ENCODE measurements at places on chromosomes 1 and 21.

- no peak for DNase-seq
These were observed 60.5 kb upstream of the PRMT6 start for GRCh38 chr1:106995970-106996369.

GRCh38 chr21:19590044-19590443 lies 1186.5 kb upstream of the TMPRSS15 start:
- DNase-seq: no peak

GRCh38 chr1:180530501-180530900 lies 28.1 kb upstream of the ACBD6 start:
- DNase-seq: no peak

- no peak for DNase-seq
These were observed 43.9 kb downstream of the GALNT2 start for GRCh38 chr1:230110971-230111370.

GRCh38 chr1:86205741-86206140 lies 49.2 kb upstream of the COL24A1 start:
- no peak for DNase-seq

DNA sequence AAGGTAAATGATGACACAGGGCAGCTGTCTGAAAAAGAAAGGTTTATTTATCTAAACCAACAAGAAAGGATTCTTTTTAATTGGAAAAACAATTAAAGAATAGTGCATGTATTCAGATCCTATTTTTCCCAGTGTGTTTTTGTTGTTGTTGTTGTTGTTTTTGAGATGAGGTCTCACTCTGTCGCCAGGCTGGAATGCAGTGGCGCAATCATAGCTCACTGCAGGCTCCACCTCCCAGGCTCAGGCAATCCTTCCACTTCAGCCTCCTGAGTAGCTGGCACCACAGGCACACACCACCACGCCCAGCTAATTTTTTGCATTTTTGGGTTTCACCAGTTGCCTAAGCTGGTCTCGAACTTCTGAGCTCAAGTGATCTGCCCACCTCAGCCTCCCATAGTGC lies 22.1 kb downstream of the NEK2 start:
- no peak for DNase-seq

DNA sequence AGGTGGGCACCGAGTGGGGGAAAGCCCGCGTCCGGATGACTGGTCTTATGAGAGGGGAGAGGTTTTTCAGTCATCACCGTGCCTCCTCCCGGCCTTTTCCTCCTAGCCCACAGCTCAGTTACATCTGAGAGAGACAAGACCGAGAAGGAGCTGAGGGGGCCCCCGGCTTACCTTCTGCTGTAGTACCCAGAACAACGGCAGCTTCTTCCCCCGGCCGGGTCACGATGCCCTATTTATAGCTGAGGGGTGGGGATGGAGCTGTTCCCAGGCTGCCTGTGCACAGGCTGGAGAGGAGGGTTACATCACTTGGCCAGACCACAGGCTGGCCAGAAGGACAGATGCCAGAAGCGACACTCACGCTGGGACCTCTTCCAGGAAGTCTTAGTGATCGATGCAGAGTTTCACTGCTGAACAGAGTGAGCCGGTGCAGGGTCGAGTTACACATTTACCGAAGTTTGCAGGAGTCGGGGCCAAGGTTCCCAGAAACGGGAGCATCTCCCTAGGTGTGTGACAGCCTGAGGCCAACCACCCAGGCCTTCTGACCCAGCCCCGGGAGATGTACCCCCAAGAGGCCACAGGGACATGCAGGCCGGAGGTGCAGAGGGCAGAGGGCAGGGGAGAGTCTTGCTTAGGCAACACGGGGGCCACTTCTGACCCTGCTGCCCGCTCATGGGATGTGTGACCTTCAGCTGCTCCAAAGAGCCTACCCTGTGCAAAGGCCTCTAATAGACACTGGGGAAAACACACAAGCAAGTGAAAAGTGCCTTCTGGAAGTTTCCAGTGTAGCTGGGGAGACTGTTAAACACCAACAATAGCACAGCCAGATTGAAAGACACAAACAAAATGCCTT lies at the start of gene AGT:
Gene AGT, minus strand, starts transcription at position 208 of the 850 bp plus-strand sequence. CDS start 3,299 bp downstream, outside the sequence.
- no peak for DNase-seq

DNA sequence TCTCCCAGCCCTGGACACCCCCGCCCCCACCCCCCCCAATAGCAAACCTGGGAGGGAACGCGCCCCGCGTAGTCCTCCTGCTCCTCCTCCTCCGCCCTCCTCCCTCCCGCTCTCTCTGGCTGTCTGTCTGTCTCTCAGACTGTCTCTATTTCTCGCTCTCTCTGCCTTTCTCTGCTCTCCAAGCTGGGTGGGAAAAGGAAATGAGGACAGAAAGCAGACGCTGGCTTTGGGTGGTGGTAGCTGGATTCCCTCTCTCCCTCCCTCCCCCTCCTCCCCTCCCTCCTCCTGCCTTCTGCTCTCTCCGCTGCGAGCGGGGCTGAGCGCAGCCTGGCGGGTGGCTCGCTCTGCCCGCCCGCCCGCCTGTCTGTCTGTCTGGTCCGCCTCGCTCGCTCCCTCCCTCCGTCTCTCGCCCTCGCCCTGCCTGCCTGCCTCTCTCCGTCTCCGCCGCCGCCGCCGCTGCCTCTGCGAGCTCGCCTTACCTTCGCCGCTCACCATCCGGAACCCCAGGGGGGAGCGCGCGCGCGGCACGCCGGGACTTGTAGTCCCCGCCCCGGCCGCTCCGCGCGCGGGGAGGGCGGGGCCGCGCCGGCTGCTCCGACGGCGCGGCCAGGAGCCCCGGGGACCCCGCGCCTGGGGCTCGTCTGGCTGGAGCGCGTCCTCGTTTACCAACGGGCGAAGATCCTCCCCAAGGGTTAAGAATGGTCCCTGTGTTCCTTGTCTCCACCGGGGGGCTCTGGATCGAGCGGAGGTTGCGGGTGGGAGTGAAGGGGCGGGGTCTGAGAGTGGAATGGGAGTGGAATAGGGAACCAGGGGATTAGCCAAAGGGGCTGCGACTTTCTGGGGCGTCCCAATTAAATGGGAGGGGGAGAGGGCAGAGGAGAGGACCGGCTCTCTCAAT lies at the start of gene AHDC1:
Gene AHDC1, minus strand, starts transcription at position 464 of the 898 bp plus-strand sequence. CDS start 52,029 bp downstream, outside the sequence.
- DNase-seq: peak; percentile 88

- DNase-seq: no peak
These were observed 4.3 kb upstream of the CD1D start for GRCh38 chr1:158176399-158176798.

DNA sequence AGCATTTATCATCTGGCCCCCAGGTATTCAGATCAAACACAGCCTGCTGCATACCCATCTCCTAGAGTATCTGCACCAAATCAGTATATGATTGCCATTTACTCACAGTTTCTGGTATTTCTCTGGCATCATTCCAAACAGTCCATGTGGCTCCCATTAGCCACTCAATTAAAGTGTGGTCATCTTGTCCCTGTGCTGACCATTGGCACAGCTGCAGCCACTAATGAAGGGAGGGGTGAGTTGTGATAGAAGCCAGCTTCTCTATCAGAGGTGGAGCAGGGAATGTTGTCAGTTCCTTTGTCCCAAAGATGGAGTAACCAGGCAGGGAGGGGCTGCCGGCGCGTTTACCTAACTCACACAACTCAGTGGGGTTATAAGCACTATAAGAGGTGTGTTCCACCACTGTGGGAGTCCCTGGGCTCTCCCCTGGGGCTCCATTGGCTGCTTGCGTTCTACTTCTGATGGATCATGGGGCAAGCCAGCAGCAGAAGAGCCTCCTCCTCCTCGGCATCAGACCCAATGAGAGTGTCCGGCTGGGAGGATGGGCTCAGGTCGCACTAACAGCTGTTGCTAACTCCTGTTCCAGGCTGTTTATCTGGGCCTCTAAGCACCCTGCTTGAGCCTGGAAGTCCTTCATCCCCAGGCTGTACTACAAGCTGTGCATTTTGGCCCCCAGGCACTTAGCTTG lies 108.6 kb downstream of the GDAP2 start:
- no peak for DNase-seq

GRCh38 chr1:87805666-87806378 lies 477.1 kb downstream of the LMO4 start:
- DNase-seq: no peak

DNA sequence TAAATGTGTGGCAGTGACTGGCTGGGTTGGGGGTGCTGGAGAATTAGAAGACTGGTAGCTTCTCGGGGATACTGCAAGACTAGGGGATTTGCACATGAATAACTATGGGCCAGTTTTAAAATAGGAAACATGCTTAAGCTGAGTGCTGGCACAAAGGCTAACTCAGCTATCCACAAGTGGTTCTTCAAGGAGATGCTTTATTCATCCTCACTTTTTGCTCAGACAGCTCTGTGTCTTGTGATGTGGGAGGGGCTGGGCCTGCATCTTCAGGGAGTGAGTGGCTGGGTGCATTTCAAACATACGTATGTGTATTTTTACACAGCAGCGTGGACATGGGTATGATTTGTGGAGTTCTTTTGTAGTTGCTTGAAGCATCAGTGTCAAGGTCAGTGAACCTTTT lies 2.3 kb downstream of the COQ8A start:
- no peak for DNase-seq

- DNase-seq: no peak
These were observed 22.4 kb downstream of the ZZZ3 start for GRCh38 chr1:77659879-77660593.

- DNase-seq: peak; percentile 55
These were observed at the start of gene BACE2 for GRCh38 chr21:41167348-41168342. TSS of gene BACE2 (plus strand) at chr21:41168160. CDS start at chr21:41168264, 104 bp downstream.

- DNase-seq: no peak
These were observed 16.5 kb downstream of the CLDN19 start for GRCh38 chr1:42723511-42723910.

DNA sequence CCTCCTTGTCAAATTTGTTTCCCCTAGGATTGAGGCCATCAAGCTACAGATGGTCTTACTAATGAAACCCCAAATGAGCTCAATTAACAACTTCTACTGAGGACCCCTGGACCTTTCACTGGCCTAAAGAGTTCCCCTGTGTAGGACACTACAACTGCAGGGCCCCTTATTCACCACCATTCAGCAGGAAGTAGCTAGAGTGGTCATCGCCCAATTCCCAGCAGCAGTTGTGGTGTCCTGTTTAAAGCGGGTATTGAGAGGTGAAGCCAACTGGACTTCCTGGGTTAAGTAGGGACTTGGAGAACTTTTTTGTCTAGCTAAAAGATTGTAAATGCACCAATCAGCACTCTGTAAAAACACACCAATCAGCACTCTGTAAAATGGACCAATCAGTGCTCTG lies 1466.9 kb downstream of the KCNT2 start:
- no peak for DNase-seq

- DNase-seq: no peak
These were observed 796.2 kb downstream of the PLA2G4A start for GRCh38 chr1:187624812-187625545.
